Activated T-helper 2 cell treated with anti-CD3 and anti-CD28 coated beads, Interferon-gamma antibody, Interleukin-2, Interleukin-4, amounts not matched to agents 10 μg/mL and 5 μg/mL and 100 μg/mL, durations not matched to agents 14 hours and 24 hours and 36 hours (primary cell): ENCODE measurements at places on chromosomes 3 and 15. TPM values are rescaled to one million over a fixed set of nuclear protein-coding genes. Genes with fewer than 3 reads are reported as not detected.

The ITIH4 gene
- 3.6 and 4.8 TPM in 2 replicates for total RNA-seq

DNA sequence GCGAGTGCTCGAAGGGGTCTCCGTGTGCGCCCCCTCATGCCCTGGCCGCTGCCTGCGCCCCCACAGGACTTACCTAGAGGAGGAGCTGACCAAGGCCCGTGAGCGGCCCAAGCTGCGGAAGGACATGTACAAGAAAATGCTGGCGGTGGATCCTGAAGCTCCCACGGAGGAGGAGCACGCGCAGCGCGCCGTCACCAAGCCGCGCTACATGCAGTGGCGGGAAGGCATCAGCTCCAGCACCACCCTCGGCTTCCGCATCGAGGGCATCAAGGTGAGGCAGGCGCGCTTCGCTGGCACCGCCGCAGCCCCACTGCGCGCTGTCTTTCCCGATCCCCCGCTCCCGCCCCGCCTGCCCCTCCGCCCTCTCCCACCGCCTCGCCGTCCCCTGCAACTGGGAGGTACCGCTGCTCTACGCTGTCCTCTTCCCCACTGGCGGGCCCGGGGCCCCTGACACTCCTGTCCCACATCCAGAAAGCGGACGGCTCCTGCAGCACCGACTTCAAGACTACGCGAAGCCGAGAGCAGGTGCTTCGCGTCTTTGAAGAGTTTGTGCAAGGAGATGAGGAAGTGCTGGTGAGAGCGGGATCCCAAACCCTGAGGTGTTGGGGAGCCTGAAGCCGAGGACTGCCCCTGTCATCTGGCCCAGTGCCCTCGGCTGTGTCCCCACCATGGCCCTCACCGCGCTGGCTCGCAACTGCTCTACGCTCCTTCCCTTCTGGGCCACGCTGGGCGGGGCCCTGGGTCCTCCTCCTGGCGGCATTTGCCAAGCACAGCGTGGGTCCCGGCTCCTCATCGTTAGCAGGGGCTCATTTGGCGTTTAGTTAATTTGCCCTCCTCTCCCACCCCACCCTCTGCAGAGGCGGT lies 8.5 kb downstream of the ITPKA start:
- H3K27me3 ChIP-seq = peaks cover 64% of the 10 kb centered on the region
- DNase-seq = no peak
- no peak overlapping the region for H3K27ac ChIP-seq
- H3K4me1 ChIP-seq = peaks cover 7% of the 10 kb centered on the region
- peak overlapping the region; percentile 21 for H3K4me3 ChIP-seq
- peaks cover 3% of the 10 kb centered on the region for H3K36me3 ChIP-seq

DNA sequence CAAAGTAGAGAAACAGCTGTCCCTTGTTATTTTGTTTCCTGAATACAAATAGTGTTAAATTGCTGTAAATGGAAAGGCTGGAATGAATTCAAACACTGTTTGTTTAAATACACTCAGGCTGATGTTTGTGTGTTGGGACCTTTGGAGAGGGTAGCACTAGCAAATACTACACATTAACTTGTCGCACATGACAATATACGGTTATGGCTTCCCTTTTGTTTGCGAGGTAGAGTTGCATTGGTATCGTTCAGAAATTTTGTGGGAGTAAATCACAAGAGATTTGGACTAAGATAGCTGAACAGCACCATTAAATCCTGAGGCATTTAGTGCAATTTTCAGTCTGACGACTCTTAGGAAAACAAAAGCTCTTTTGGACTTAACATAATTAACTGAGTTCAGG lies 213.0 kb upstream of the ROBO2 start:
- no peaks in the 10 kb centered on the region for H3K36me3 ChIP-seq
- H3K27ac ChIP-seq = no peak overlapping the region
- no peak for DNase-seq
- no peak overlapping the region for H3K4me3 ChIP-seq
- H3K4me1 ChIP-seq = no peaks in the 10 kb centered on the region
- no peaks in the 10 kb centered on the region for H3K27me3 ChIP-seq

GRCh38 chr15:89419370-89419984 lies 76.9 kb downstream of the RHCG start:
- H3K4me1 ChIP-seq = peaks cover 2% of the 10 kb centered on the region
- H3K4me3 ChIP-seq = no peak overlapping the region
- H3K27ac ChIP-seq = no peak overlapping the region

DNA sequence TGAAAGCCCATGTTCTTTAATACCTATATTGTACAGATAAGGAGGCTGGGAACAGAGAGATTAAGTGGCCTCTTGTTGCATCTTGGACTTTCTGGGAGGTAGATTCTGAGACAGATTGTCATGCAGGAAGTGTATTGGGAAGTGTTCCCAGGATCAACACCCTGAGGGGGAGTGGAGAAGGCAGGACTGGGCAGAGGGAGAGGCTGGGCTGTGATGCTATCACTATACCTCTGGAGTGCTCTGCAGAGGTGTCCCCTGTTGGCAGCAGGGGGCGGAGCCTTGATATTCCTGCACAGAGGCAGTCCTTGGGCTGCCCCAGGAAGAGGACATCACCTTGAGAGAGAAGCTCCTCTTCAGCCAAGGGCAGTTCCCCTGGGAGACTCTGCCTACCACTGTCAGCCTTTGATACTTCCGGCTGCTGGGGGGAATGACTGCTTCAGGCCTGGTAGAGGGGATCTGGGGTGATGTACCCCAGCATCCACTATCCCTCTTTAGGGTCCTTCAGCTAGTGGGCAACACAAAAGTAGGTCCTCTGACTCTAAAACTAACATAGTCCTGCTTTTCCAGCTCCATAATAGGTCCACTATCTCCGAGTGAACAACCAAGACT lies 97.4 kb upstream of the RNU6-1 start:
- H3K36me3 ChIP-seq = no peaks in the 10 kb centered on the region
- peaks cover 15% of the 10 kb centered on the region for H3K27me3 ChIP-seq
- H3K27ac ChIP-seq = no peak overlapping the region
- DNase-seq = no peak
